Panc1 (cell line): ENCODE measurements at places on chromosomes 11 and 22. TPM values are rescaled to one million over a fixed set of nuclear protein-coding genes. Genes with fewer than 3 reads are reported as not detected.

DNA sequence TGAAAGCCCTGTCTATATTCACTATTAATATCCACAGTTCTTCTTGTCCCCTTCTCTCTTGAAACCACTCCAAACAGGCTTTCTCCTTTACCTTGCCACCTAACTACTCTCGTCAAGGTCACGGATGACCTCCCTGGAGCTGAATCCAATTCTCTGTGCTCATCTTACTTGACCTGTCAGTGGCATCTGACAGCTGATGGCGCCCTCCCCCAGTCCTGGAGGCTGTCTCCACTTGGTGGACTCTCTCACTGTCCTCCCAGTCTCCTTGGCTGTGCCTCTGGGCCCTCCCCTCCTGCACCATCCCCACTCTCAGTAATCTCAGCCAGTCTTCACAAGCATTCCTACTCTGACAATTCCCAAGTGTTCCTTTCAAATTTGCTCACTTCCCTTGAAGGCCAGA, 8.7 kb downstream of the TNKS1BP1 start:
- no peak overlapping the region for H3K27ac ChIP-seq
- DNase-seq: no peak
- no peaks in the 10 kb centered on the region for H3K27me3 ChIP-seq
- H3K36me3 ChIP-seq: no peaks in the 10 kb centered on the region

DNA sequence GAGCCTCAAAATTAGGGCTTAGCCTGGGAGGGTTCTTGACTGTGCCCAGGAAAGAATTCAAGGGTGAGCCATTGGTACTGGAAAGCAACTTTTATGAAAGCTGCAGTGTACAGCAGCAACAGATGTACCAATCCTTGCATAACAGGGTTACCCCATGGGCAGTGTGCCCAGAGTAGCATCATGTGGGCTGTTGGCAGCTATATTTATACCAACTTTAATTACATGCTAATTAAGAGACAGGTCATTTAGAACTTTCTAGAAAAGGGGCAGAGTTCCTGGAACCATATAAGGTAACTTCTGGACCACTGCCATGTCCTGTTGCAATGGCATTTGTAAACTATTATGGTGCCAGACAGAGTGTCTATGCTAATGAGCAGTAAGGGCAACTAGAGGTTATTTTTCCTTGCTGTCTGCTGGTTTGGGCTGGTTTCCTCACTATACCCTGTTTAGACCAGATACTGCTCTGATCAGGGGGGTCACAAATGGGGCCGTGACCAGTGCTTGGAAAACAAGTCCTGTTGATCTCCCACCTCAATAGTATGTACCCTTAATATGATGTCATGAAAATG, 1120.5 kb upstream of the RAG2 start:
- no peak overlapping the region for H3K27ac ChIP-seq
- H3K4me3 ChIP-seq: no peak overlapping the region
- no peaks in the 10 kb centered on the region for H3K36me3 ChIP-seq
- H3K27me3 ChIP-seq: no peaks in the 10 kb centered on the region

- H3K4me3 ChIP-seq: no peak overlapping the region
- H3K36me3 ChIP-seq: no peaks in the 10 kb centered on the region
- no peak for DNase-seq
- H3K27me3 ChIP-seq: no peaks in the 10 kb centered on the region
Observed at GRCh38 chr11:76176463-76176862, 29.8 kb downstream of the WNT11 start.

DNA sequence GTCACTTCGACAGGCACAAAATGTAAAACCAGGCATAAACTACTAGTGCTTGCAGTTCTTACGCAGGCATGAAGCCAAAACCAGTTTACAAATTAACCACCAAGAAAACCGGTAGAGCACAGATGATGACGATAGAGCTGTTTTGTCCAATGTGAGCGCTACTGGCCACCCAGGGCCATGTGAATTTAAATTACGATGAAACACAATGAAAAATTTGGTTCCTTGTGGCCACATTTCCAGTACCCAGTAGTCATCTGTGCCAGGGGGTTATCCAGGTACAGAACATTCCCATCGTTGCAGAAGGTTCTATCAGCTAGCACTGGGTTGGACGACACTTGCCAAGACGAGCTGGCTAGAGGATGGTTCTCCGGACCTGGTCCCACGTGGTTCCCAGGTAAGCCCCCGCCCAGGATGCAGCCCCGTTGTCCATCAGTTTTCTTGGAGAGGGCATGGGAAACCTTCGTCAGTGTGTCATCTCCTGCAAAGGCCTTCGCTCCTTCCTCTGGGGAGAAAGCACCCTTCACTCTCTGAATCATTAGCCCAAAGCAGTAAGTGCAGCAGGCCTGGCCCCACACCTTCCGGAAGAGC, 1.1 kb upstream of the CD81 start:
- no peak overlapping the region for H3K27ac ChIP-seq
- no peak for DNase-seq
- H3K36me3 ChIP-seq: no peaks in the 10 kb centered on the region; the same call in 1 of the 2 replicates
- no peak overlapping the region for H3K4me3 ChIP-seq

- no peak overlapping the region for H3K4me3 ChIP-seq
- no peaks in the 10 kb centered on the region for H3K36me3 ChIP-seq
- DNase-seq: no peak
- H3K4me1 ChIP-seq: no peaks in the 10 kb centered on the region
Observed at GRCh38 chr11:60970890-60971289, 590 bp upstream of the CD6 start.

GRCh38 chr11:63567044-63567840, 4.1 kb upstream of the PLAAT2 start:
- no peaks in the 10 kb centered on the region; the same call in 1 of the 2 replicates for H3K27me3 ChIP-seq
- DNase-seq: peak; percentile 25
- H3K27ac ChIP-seq: peak overlapping the region; percentile 42; the same call in 1 of the 2 replicates
- no peaks in the 10 kb centered on the region for H3K36me3 ChIP-seq
- H3K4me3 ChIP-seq: no peak overlapping the region
- H3K4me1 ChIP-seq: peaks cover 7% of the 10 kb centered on the region

GRCh38 chr22:35572556-35572955, 31.9 kb downstream of the RASD2 start:
- H3K27me3 ChIP-seq: no peaks in the 10 kb centered on the region
- no peak for DNase-seq
- peak overlapping the region; percentile 17; the same call in 1 of the 2 replicates for H3K27ac ChIP-seq
- H3K36me3 ChIP-seq: no peaks in the 10 kb centered on the region

DNA sequence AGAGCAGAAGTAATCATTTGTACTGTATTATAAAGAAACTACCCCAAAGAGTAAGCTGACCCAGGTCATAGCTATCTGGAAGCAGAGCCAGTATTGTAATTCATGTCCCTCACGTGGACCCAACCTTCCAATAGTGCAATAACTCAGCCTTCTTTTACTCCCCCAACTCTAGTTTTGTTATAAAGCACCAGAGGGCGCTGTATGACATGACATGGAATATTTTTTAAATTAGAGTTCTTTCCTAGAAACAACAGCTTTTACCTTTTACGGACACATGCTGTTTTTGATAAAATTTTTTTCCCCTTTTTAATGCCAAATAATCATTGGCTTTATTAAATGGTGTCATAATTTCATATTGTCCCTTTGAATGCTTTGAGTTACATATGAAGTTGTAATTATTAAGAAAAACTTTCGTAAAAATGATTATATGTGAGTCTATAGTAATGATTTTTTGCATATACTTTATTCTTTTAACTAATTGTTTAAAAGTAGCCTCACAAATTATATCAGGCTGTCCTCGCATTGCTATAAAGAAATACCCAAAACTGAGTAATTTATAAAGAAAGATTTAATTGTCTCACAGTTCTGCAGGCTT, 76.9 kb downstream of the DKK3 start:
- no peaks in the 10 kb centered on the region for H3K27me3 ChIP-seq
- H3K36me3 ChIP-seq: peaks cover 17% of the 10 kb centered on the region
- no peaks in the 10 kb centered on the region for H3K4me1 ChIP-seq
- H3K27ac ChIP-seq: no peak overlapping the region
- DNase-seq: no peak
- H3K4me3 ChIP-seq: no peak overlapping the region

DNA sequence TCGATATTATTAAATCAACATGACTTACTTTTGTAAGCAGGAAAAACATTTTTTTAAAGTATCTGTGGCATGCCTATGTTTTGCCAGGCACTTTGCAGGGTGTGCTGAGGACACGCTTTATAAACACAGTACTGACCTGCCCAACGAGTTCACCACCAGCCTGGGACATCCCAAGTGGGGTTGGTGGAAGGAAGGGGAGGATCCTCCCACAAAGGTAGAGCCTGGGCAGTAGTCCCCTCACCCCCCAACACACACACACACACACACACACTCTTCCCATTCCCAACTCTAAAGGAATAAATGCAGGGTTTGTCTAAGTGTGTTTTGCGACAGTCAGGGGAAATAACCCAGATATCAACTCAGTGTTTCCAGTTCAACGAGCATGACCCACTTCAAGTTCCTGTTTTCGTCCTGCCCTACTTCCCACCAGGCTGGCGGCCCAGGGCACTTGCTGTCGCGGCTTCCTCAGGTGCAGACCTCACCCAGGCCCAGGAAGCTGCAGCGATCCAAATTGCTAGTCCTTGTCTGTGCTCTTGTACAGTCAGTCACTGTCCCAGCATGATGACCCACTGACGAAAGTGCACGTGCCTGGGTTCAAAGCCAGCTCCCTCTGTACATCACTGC, 3.1 kb downstream of the CERK start:
- H3K4me3 ChIP-seq: no peak overlapping the region
- no peak overlapping the region for H3K27ac ChIP-seq
- no peak for DNase-seq
- H3K27me3 ChIP-seq: no peaks in the 10 kb centered on the region

DNA sequence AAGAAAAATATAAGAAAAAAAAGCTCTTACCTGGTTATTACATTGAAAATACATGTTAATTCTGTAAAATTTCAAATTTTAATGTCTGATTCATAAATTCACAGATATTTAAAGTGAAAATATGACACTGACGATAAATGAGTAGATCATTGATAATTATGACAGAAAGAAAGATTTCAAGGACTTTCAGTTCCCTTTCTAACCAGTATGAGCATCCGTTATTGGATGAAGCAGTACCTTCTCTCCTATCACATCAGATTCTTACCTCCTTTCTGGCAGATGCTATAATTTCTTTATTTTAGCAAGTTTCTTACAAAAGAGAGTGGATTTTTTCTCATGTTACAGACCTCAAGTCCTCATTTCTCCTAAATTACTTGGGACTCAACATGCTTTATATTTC, 847.3 kb downstream of the JRKL start:
- H3K4me1 ChIP-seq: no peaks in the 10 kb centered on the region
- DNase-seq: no peak
- no peaks in the 10 kb centered on the region for H3K27me3 ChIP-seq
- no peak overlapping the region for H3K4me3 ChIP-seq
- H3K27ac ChIP-seq: no peak overlapping the region

DNA sequence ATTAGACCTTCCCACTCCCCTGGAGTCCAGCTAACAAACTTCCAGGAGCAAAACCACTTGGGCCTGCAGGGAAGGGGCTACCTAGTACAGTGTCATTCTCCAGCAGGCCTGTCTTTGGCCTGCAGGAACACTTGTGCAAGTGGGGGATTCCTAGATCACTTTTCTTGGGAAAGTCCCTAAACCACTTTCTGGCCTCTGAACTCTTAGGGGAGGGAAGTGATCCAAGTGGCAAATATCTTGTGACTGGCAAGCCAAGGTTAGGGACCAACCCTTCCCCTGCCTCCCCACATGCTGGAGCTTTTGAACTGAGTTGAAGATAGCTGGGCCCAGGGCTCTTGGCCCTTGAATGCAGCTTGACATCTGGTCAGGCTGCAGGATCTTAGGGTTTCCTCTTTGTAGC, 17.2 kb downstream of the PPFIBP2 start:
- no peak for DNase-seq
- no peaks in the 10 kb centered on the region for H3K27me3 ChIP-seq
- no peak overlapping the region for H3K4me3 ChIP-seq

The BAIAP2L2 gene
- 0.18 TPM for total RNA-seq

The DKK3 gene
- 116 TPM for total RNA-seq

The YIF1A gene
- 196 TPM for total RNA-seq

The OR5AN1 gene
- total RNA-seq: not detected

The HTR3A gene
- 0.21 TPM for total RNA-seq

The KCNK4 gene
- total RNA-seq: 1.1 TPM

The RIC3 gene
- total RNA-seq: 4.2 TPM

The REXO2 gene
- 111 TPM for total RNA-seq
